ENCODE measurements at places on chromosomes 1 and 21. TPM values are rescaled to one million over a fixed set of nuclear protein-coding genes. Genes with fewer than 3 reads are reported as not detected.

DNA sequence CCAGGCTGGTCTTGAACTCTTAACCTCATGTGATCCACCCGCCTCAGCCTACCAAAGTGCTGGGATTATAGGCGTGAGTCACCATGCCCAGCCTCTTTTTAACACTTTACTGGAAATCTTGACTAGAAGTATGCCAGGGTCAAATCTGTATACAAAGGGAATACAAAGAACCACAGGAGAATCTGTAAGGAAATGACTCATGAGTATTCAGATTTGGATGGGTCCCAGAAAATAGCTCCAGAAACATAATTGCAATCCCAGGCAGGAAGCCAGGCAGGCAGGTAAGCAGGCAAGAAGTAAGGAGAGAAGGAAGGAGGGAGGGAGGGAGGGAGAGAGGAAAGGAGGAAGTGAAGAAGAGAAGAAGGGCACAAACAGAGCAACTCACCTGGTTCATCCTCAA, 22.8 kb upstream of the TIAM1 start:
- DNase-seq = peak; percentile 95

GRCh38 chr1:173934440-173934839, 17.3 kb upstream of the SERPINC1 start:
- no peak for DNase-seq

DNA sequence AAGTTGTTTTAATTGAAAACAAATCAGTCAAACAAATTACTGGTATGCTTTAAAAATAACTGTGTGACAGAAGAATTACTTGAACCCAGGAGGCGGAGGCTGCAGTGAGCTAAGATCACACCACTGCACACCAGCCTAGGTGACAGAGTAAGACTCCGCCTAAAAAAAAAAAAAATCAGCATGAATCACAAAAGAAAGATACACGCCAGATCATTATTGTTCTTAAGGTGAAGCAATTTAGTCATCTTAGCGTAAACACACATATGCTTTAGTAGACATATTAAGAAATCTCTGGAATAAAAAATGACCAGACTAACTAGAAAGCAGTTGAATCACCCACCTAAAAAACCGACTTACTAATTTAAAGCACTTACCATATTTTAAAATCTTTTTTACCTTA, 20.2 kb downstream of the RERE start:
- DNase-seq = no peak

- DNase-seq = no peak
Observed at GRCh38 chr1:1543706-1544099, 3.3 kb upstream of the TMEM240 start.

GRCh38 chr1:208807446-208808127, 563.4 kb upstream of the PLXNA2 start:
- DNase-seq = no peak

GRCh38 chr1:58064166-58064565, 482.4 kb downstream of the OMA1 start:
- no peak for DNase-seq

DNA sequence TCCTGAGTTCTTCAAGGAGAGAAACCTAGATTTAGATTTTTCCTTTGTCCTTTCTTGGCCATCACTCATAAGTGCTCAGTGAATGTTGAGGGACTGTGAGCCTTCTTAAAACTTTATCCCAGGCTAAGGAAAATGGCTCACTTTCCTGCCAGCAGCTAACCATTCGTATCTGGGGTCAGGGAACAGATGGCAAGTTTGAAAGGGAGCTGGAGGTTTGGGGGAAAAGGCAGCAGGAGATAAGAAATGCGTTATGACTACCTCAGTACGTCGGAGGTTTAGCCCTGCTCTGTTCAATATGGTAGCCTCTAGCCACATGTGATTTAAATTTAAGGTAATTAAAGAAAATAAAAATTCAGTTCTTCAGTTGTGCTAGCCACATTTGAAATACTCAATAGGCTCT, 13.3 kb downstream of the RRP15 start:
- no peak for DNase-seq

DNA sequence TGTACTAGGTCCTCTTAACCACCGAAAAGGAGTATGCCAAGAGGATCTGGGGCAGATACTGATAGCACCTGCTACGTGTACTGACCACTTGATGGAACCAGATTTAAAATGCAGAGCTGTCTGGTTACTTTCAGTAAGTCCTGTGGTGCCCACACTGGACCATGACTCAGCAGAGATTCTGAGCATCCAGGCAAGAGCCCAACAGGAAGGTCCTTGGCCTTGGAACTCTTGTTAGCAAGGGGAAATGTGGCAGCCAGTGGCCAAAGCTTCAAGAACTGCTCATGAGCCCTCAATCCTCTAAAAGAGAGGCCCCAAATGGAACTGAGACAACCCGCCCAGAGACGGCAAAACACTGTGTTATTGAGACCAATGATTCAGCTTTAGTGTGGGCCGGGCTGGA, 4.2 kb upstream of the GJB5 start:
- DNase-seq = no peak

DNA sequence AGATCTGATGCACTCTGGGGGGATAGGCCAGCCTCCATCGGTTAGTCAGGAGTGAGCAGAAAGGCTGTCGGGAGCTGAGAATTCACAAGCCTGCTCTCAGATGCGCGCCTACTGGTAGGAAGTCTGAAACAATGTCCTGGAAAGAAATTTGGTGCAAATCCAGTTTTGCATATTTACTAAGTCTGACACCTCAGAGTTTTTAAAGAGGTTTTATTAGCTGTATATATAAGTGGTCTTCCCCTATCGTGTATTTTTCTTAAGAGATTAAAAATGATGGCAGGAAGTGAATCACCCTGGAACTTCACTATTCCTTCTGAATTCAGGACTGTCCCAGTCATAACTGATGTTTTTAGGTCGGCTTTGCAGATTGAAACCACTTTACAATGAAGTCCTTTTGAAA, 99.8 kb upstream of the C1orf105 start:
- DNase-seq = no peak

DNA sequence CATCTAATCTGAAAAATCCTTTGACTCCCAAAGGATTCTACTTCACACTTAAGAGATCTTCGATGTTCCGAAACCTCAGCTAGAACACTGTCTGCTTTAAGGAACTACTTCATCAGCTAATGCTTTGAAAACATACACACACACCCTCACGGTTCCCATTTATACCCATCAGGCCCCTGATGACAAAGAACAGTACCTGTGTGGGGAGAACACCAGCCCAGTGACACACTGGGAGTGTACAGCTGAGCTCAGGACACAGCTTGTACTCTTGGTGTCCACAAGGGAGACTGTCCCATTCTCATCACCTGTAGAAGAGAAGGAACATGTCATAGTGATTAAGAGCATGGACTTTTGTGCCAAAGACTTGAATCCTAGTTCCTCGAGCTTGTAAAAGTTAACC, 6.6 kb downstream of the WDR77 start:
- DNase-seq = no peak

DNA sequence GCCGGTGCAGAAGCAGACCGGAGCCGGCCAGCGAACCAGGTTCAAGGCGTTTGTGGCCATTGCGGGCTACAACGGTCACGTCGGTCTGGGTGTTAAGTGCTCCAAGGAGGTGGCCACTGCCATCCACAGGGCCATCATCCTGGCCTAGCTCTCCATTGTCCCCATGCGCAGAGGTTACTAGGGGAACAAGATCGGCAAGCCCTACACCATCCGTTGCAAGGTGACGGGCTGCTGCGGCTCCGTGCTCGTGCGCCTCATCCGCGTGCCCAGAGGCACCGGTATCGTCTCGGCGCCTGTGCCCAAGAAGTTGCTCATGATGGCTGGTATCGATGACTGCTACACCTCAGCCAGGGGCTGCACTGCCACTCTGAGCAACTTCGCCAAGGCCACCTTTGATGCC, 38.1 kb downstream of the LRRC52 start:
- no peak for DNase-seq

DNA sequence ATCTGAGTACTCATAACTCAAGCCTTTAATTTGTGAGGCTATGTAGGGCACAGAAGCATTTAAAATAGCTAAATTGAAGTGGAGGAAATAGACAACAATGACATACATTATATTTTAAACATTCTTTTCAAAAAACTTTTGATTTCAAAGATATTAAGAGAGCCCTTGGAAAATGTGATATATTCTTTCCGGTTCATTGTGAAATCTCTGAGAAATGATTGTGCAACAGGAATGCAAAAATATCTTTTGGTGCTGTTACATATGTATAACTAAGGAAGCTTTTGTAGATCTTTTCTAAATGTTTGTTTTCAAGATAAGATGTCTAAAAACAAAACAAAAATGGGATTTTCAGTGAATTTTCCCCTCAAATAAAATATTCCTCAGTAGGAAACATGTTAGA, 185.2 kb downstream of the LEPR start:
- no peak for DNase-seq

DNA sequence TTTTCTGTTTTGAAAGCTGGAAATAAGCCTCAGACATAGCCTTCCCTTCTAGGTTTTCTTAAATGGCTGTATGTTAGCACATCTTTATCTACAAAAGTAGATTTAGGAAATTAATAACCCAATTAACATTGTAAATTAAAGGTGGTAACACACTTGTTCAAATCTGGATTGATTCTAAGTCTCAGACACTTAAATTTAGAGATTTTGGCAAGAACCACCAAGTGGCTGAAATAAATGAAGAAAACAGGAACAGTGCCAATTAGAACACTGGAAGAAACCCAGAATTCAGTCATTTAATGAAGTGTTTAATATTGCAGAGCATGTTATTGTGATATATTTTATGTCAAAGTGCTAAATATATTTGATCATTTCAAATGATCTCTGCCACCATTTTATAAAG, 628.2 kb downstream of the USP25 start:
- no peak for DNase-seq

Gene MATN1
- total RNA-seq = 0.37 TPM

Gene KIF26B
- 0.11 TPM for total RNA-seq

Gene MEGF6
- total RNA-seq = 65.3 TPM

Gene SLAMF9
- 0.94 TPM for total RNA-seq

Gene AJAP1
- not detected for total RNA-seq

Gene SELENOF
- 137 TPM for total RNA-seq

Data from PC-9 (cell line).